ENCODE measurements at places on chromosomes 16 and 17.

DNA sequence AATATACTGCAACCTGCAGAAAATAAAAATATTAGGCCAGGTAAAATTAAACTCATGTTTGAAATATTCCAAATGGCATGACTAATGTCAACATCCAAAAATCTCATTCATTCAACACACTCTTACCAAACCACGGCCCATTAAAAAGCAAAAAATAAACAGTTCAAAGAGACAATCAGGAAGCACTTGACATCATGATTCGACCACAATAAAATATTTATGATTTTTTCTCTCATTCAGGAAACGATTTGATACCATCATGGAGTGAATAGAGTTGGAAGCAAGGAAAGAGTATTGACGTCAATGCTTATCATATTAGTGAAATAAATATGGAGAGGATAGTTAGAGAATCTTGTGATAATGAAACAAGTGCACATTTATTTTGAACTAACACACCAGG lies 354.1 kb downstream of the KCNJ2 start:
- DNase-seq: no peak

GRCh38 chr17:21212826-21213637 lies 929 bp downstream of the TMEM11 start:
- peak; percentile 5 for DNase-seq

DNA sequence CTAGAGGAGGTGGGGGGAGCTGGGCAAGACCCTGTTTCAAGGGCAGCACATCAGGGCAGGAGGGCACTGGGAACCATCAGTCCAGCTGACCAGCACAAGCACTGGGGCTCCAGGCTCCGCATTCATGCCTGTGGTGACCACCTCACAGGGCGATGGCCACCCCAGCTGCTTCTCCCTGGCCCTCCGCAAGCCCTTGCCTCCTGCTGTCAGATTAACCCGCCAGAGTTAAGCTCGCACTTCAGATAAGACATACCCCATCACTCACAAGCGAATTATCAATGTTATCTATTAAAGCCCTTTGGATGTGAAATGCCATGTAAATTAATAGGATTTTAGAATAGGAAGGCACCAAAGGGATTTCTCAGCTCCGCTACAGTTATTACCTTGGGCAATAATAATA lies 105.0 kb downstream of the CCDC182 start:
- DNase-seq: no peak

DNA sequence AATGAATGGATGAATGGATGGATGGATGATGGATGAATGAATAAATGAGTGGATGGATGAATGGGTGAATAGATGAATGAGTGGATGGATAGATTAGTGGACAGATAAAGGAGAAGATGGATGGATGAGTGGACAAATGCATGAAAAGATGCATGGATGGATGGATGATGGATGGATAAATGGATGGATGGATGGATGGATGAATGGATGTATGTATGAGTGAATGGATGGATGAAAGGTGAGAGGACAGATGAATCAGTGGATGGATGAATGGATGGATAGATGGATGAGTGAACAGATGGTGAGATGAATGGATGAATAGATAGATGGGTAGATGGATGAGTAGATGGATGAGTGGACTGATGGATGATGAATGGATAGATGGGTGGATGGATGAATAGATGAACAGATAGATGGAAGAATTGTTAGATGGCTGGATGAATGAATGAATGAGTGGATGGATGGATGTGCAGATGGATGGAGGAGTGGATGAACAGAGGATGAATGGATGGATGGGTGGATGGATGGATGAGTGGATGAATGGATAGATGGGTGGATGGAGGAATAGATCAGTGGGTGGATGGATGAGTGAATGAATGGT lies 13.7 kb upstream of the KCNJ12 start:
- no peak for DNase-seq

DNA sequence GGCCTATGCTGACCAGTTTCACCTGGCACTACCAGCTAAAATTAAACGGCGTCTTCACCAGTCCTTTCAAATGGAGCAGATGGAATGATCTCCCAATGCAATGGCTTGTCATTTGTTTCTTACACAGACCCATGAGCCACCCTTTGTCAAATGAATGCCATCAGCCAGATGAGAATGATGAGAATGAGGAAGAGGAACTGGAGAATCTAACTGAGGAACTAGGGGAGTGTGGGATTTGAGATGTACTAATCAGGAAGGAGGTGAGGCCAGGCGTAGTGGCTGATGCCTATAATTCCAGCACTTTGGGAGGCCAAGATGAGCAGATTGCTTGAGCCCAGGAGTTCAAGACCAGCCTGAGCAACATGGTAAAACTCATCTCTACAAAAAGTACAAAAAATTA lies 116.4 kb downstream of the HS3ST3A1 start:
- no peak for DNase-seq

DNA sequence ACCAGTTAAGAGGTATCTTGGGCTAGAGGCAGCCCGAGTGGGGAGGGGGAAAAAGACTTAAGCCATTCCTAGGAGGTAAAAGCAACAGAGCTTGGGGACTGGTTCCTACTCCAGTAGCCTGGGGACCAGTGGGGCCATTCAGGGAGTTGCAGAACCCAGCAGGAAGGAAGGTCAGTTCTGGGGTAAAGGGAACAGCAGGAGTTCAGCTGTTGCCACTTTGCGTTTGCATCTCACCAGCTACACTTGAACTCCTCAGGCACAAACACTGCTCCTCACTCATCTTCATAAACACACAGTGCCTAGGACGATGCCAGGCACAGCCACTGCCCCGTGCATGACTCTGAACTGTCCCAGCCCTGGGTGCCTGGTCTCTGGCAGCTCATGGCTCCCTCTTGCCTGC lies 4.0 kb downstream of the HAP1 start:
- DNase-seq: peak; percentile 41

DNA sequence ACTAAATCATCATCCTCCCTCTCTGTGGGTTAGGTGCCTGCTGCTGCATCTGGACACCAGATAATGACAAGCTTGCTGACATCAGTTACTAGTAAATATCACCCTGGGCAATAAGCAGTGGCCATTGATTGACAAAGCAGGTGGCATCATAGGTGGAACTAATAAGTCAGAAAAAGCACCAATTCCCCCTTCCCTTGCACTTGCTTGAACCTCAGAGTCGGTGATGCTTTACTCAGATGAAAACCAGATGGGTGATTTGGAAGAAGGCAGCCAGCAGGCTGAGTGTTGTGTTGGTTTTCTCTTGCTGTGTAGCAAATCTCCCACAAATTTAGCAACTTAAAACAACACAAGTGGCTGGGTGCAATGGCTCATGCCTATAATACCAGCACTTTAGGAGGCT lies 146.9 kb upstream of the NOL11 start:
- DNase-seq: no peak

GRCh38 chr16:87963400-87963799 lies 12.2 kb downstream of the BANP start:
- DNase-seq: no peak

DNA sequence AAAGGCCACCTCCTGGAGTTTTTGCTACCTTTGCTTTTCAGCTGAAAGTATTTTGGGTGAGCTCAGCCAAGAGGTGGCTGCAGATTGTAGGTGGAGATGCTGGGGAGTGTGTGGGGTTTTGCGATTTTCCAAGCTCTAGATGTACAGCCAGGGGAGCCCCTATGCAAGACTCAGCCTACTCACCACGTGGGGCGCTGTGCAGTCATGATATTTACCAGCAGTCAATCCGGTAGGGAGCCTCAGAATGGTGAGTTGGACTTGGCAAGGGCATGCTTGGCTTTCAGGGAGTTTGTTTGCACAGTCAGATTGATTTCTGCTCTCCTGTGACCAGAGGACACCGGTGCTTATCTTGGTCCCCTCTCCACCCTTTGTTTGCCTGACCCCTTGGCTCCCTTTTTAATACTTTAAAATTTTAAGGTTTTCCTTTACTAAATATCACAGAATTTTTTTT lies 175.3 kb downstream of the UTP18 start:
- DNase-seq: peak; percentile 58

GRCh38 chr16:46691726-46692125 lies 2.3 kb downstream of the ORC6 start:
- DNase-seq: no peak

DNA sequence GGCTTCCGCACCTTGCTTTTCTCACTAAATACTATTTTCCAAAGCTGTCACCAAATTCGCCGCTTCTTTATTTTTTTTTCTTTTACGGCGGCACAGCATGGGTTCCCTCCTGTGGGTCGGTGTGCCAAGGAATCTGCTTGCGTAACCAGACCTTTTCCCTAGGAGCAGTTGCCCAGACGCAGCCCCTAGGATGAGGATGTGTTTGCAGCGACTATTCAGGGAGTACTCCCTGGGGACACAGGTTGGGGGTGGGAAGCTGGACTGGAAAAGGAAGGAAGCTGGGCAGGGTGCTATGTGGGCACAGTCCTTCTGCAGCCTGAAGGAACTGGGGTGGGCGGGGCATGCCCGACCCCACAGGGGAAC lies 49.0 kb upstream of the ZCCHC14 start:
- no peak for DNase-seq

- DNase-seq: peak; percentile 98
Observed at GRCh38 chr17:39208893-39209292, 8.8 kb downstream of the RPL19 start.

DNA sequence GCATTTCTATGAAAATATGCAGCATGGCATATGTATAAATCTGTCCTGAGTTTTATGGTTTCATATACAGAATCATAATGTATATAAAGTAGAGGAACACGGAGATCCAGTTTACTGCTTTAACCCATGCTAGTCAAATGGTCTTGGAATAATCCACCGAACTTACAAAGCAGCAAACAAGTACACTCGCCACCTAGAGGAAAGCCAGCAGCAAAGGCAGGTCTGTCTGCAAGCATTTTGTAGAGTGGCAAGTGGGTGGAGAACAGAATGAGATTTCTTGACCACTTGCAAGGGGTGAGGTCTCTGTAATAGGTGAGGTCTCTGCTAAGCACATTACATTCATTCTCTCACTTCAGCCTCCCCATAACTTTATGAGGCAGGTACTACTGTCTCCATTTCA lies 308.3 kb downstream of the CA10 start:
- no peak for DNase-seq

DNA sequence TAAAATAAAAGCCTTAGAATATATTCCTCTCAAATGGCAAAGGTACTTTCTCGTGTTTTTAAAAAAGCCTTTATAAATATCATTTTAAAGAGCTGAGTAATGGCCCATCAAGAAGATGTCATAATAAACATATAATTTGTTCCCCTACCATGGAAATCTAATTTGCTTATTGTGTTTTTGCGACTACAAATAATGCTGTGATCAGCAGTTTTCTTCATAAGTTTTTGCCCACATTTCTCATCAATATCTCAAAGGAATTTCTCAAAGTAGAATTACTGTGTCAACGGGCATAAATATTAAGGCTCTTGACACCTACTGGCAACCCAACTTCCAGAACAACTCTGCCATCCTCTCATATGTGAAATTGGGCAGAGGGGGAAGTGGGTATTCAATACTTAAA lies 17.5 kb downstream of the ZNF18 start:
- DNase-seq: no peak

DNA sequence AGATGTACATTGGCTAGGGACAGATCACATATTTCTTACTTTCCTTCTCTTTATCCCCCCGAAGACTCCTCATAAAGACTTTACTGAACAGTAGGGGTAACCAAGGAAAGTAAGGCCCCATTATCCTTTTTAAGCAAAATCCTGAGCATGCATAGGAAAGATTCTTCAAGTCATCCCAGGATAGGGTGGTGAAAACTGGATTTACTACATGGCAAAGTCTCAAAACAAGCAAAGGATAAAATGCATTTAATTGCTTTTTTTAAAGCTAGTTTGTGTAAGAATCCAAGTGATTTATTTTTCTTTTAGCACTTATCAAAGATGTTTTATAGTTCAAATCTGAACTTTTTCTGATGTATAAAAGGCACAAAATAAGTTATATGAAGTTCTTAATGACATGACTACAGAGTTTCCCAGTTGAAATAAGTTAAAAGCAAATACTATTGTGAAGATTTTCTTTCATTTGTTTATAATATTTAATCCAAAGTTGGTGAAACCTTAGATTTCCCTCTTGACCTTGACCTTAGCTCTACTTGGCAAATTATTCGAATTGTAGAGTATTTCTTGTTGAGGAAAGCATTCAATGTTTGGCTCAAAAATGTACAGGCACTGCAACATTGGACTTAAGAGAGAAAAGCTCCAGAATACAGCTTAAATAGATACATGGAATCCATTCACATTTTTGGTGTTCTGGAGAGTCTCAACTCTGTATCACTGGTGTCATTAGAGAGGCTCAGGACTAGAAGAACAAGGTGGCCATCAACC lies 104.3 kb downstream of the ABCA8 start:
- no peak for DNase-seq

- DNase-seq: peak; percentile 87
Observed at GRCh38 chr17:79777894-79778503, at the start of gene CBX2. Gene CBX2 (plus strand): TSS chr17:79778148. CDS start chr17:79778236, 88 bp downstream.

DNA sequence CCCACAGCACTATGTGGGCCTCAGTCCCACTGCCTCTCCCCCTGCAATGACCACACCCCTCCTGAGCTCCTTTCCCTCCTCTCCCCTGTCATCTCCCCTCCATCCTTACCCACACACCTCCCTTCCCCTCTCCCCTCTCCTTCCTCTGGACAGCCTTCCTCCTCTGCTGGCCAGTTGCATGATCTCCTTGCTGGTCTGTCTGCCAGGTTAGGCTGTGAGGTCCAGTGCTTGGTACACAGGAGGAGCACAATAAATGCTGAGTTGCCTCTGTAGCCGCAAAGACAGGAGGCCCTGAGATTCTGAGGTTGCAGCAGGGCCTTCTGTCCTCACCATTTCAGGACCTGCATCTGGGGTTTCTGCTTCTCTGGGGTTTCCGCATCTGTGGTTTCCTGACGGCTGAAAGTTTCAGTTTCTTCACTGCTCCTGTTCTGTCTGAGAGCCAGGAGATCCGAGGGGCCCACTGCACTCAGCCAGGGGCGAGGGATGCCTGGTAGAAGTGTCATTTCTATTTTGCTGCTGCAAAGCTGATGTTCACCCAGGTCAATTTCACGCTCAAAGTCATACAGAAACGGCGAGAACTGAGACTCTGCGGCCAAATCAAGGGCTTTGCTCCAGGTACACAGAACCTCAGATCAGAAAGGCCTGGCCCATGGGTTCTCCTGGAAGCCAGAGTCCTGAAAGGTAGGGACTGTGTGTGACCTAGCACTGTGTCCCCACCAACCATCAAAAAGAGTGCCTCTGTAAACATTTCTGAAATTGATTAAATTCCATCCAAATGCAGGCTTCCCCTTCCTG lies 4.6 kb upstream of the SLC12A3 start:
- DNase-seq: peak; percentile 87

- DNase-seq: no peak
Observed at GRCh38 chr16:180101-180675, at the start of gene HBQ1. Gene HBQ1 (plus strand): TSS chr16:180459. CDS start chr16:180487, 28 bp downstream.

GRCh38 chr17:47774331-47774730 lies 41.3 kb downstream of the TBX21 start:
- DNase-seq: no peak

DNA sequence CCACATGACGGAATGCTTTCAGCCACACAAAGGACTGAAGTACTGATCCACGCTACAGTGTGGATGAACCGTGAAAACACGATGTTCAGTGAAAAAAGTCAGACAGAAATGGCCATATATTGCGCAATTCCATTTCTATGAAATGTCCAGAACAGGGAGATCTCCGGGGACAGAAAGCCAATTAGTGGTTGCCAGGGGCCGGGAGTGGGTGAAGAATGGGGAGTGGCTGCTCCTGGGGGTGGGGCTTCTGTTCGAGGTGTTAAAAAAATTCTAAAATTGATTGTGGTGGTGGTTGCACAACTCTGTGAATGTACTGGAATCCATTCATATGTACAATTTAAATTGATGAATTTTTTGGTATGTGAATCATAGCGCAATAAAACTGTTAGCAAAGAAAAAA lies 154.8 kb upstream of the HSBP1 start:
- DNase-seq: no peak
